ENCODE measurements at places on chromosomes 7 and 10.

DNA sequence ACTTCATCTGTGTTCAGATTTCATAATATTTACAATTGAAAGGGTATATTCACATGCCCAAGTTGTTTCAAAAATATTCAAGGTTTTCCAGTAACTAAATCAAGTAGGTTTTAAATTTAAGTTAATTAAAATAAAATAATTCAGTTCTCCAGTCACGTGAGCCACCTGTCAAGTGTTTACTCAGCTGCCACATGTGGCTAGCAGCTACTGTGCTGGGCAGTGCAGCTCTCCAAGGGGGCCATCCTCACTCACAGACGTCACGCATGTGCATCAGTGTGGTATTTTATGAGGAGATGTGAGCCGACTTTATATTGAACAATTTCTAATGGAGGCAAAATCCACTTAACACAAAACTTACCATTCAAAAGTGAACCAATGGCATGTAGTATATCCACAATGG, 69.7 kb upstream of the CAMK2B start:
- no peak for DNase-seq

- DNase-seq, result no peak
These were observed 33.4 kb upstream of the AFAP1L2 start for GRCh38 chr10:114437473-114438292.

DNA sequence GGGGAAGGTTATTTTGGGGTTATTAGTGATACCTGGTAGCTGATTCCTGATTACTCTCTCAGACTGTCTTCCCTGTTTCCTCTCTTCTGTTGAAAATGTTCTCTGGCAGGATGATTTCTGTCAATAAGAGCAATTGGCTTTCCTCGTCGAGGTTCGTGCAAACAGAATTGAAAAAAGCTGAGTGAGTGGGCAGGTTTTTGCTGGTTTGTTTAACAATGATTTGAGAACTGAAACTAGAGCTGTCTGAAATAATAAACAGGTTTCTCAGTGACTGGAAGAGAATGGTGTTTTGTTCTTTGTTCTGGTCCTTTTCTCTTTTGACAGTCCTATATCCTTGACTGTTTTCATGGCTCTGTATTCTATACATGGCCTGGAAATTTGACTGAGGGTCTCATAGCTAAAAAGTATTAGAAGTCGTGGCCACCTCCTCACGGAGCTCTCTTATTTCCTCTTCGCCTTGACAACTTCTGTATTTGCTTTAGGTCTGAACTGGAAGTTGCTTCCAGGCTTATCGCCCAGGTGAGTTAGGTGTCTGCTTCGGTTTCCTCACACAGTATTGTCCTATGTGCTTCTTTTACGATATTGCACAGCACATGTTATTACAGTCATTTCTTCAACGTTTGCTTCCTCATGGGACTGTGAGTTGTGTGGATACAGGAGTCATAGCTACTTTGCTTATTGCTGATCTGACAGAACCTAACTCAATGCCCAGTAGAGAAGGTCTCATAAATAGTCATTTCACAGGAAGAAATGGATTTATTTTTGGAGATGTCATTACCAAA, 403.6 kb downstream of the NRG3 start:
- DNase-seq, result no peak

DNA sequence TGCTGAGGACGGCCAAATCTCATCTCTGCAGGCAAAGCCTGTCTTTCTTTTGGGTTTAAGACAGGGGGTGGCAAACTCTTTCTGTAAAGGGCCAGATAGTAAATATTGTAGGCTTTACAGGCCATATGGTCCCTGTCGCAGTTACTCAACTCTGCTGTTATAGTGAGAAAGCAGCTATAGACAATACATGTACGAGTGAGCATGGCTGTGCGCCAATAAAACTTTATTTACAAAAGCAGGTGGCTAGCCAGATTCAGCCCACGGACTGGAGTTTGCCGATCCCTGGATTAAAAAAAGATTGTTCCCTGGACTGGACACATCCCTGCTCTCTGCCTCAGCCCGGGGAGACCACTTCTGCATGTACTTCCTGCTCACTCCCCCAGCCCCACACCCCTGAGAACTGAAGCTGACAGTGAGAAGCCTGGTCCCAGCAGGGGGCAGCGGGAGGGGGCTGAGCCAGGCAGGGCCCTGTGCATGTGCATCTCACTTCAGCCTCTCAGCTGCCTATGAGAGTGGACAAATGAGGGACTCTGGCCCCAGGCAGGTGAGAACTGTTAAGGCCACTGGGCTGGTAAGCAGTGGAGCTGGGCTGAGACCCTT, 392.4 kb downstream of the PLXNA4 start:
- no peak for DNase-seq

DNA sequence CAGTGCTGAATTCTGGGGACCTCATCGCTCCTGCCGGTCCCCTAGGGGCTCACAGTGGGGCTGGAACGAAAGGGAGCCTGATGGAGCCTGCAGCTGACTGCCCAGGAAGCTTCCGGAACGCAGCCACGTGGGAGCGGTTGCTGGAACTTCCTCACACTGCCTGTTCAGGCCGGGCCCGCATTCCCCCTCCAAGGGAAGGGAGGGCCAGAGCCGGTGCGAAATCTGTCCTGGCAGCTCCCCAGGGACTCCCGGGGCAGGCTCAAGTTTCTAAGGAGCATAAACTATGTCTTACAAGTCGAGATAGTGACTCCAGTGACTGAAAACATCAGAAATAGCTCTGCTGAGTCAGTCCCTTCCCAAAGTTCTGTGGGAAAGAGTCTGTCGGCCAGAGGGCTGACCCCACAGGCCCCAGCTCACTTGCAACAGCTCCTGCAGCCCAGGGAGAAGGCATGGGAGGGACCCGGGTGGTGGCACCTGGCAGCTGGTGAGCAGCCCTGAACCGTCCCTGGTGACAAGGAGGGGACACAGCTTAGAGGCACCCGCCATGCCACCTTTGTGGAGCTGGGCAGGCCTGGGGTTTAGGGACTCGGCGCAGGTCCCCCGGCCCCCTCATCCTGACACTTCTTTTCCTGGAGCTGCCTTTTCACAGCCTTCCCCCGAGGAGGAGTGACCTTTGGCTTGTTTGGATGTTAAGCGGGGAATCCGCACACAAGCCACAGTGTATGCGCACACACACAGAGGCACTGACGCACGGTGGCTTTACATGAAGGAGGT, 47.6 kb downstream of the PDGFA start:
- DNase-seq, result no peak

DNA sequence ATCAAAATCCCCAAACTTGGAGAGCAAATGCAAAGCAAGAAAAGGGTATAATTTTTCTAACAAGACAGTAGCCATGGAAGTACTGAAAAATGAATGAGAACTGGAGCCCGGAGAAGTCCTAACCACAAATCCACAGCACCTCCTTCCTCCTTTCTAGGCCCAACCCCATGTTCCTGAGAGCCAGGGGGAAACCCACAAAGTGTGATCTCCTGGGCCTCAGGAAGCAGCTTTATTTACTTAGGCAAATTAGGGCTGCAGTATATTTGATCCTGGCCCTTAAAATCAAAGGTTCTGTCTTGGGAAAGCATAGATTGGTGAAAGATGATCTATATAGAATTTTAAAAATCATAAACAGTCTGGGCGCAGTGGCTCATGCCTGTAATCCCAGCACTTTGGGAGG, 103.0 kb downstream of the DOCK4 start:
- DNase-seq, result no peak

DNA sequence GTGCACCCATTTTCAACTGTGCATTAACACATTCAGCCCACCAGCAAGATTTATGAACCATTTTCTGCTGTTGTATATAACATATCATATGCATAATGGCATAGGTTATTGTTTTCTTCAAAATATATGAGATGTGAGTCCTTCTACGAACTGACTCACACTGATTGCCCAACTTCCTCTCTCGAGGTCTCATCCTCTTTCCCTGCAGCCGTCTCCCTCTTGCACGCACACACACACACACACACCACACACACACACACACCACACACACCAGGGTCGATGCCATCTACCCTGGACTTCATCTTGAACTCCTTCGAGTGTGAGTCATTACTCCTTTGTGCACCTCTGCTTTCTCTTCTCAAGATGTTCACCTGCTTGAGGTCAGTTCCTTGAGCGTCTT, 36.7 kb downstream of the EGFR start:
- no peak for DNase-seq

DNA sequence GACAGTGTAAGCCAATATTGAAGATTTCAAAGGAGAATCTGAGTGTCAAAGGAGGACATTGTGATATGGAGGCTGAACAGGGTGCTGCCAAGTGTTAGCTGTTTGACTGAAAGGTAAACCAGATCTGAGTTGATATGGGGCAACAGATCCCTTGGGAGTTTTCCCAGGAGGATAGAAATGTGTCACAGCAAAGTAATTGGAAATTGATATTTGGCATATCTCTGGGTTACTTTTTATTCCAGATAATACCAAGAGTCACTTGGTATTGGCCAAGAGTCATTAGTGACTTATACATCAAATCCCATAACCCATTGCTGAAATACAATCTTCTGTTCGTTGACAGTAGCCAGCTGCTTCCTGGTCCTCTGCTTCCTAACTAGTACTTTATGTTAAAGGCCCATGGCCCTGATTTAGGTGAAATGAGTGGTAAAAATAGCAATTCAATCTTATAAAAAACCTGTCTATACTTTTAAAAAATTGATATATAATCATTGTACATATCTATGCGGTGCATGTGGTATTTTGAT, 922.9 kb downstream of the LRMDA start:
- no peak for DNase-seq

DNA sequence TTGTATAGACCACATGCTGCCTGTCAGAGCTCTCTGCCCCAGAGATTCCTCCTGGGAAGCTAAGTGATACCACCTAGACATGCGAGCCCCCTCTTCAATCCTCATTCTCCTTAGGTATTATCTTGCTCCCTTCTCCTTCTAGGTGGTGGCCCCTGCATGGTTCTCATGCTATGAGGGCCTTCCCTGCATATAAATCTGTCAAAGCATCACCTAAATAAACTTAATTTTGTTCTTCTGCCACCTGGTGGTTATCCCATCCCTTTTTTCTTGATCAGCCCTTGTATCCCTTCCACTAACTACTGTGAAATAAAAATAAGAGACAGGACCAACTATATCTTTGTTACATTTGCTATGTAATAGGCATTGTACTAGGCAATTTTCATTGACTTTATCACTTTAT, 242.1 kb downstream of the CDC14C start:
- no peak for DNase-seq

DNA sequence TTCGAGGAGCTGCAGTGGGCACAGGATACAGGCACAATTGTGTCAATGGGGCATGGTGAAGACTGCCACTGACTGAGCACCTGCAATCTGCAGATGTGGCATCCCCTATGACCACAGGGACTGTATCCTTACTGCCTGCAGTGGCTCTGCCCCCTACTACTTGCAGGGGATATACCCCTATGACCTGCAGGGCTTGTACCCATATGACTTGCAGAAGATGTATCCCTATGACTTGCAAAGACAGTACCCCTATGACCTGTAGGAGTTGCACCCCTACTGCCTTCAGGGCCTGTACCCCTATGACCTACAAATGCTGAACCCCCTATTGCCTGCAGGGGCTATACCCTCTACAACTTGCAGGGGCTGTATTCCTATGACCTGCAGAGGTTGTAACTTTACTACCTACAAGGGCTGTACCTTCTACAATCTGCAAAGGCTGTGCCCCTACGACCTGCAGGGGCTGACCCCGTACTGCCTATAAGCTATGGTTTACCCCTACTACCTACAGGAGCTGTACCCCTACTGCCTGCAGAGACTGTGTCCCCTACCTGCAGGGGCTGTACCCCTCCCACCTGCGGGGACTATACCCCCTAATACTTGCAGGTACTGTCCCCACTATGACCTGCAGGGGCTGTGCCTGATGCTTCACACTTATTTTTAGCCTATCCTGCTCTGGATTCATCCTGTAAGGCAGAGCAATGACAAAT, 65.9 kb upstream of the ADAM12 start:
- no peak for DNase-seq
